NCI-H1694 treated with DMSO at 0.1 percent for 48 hours (cell line): ENCODE measurements at places on chromosomes 4 and X.

GRCh38 chr4:41512136-41512535, 25.8 kb upstream of the LIMCH1 start:
- DNase-seq, result no peak

DNA sequence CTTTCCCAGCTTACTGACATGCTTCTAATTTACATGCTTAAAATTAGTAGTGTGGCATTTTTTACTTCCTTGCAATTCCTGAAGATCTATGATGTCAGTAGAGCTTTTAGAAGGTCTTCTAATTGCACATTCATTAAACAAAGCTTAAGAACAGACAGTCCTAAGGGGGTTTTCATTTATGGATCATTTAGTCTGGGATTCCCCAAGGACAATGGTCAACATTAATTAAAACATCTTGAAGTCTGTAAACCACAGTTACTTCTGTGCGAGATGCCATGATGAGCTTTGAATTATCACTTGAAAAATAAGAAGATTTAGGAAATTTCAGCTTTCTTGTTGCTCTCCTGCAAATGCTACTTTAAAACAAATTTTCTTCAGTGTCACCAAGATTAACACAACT, 20.2 kb downstream of the ANXA3 start:
- no peak for DNase-seq

DNA sequence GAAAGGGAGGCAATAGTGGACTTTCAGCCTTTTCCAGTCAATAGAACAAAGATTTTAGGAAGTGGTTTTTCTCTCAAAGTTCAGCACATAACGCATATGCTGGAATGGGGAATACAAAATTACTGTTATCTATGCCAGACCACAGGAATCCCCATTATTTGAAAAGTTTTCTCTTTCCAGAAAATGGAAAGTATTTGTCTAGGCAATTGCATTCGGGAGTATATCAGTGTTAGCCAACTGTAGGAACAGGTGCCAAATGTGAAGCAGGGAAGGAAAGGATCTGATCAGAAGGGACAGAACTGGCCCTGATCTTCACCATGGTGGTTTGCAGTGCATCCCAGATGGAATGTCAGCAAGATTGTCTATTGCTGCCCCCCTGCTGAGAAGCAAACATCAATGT, 213.6 kb downstream of the CPE start:
- DNase-seq, result no peak

- no peak for DNase-seq
Measured at GRCh38 chr4:11900359-11900758, 471.7 kb upstream of the HS3ST1 start.

DNA sequence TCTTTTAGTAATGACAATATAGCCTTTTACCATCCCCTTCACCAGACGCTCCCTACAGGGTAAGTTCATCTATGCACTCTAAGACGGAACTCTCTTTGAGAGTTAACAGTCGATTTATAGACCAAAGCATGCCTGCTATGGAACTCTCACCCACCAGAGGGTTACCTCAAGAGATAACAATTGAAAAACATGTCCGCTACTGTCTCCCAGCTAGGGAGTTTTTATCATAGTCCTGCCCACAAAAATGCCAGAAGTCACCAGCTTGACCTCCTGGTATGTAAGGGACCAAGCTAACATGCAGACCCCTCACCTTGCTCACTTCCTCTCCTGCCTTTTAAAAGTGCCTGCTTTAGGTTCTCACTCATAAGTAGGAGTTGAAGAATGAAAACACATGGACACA, 16.7 kb upstream of the YTHDC1 start:
- DNase-seq, result no peak

GRCh38 chrX:107712231-107713202, 63.1 kb downstream of the TSC22D3 start:
- no peak for DNase-seq

DNA sequence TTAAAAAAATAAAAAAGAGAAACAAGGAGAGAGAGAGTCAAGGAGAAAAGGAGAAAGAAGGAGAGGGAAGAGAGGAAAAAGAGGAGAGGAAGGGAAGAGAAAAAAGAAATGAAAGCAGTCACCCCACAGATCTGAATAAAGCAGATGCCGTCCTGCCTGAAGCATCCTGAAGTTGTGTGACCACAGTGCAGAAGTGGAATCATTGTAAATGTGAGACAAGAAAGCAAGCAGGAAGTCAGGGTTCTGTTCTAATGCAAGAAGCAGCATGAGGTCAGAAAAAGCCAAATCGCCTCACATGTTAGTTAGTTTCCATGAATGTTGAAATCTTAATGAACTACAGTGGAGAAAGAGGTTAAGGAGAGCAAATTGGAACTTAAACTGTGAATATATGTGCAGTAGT, 692.5 kb downstream of the CENPC start:
- DNase-seq, result no peak

DNA sequence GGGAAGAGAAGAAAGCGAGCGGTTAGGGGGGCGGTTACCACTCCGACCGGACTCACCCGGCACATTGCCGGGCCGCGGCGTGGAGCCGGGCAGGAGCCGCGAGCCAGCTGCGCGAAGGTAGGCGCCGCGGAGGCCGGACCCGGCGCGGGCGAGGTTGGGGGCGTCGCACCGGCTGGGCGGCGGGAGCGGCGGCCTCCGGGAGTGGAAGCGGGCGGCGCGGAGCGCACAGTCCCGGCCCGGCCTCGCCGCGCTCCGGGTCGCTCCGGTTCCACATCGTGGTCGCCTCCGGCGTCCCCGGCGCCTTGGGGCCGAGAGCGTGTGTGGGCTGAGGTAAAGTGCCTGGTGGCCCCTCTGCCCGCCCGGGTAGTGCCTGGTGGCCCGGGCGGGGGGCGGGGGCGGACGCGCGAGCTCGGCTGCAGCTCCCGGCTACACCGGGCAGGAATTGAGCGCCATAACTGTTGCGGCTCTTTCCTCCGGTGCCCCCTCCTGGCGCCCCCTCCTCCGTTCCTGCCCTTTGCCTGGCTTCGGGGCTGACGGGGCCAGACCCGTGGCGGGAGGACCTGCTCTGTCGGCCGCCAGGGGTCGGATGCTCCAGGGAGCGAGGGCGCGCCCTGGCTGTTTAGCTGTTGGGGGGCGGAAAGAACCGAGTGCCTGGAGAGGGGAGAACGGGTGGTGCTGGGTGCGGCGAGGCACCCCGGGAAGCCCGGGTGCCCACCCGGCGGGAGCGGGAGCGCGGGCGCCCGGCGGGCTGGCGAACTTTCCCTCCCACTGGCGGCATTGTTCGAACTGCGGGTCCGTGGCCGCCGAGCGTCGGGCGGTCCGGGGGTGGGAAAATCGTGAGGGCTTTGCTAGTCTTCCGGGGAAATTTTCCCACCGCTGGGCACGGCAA, 626 bp downstream of the JADE3 start:
- DNase-seq, result peak; percentile 5

GRCh38 chr4:184427687-184428086, 46.7 kb downstream of the IRF2 start:
- DNase-seq, result no peak

- no peak for DNase-seq
Measured at GRCh38 chr4:117210551-117210950, 125.2 kb upstream of the TRAM1L1 start.

DNA sequence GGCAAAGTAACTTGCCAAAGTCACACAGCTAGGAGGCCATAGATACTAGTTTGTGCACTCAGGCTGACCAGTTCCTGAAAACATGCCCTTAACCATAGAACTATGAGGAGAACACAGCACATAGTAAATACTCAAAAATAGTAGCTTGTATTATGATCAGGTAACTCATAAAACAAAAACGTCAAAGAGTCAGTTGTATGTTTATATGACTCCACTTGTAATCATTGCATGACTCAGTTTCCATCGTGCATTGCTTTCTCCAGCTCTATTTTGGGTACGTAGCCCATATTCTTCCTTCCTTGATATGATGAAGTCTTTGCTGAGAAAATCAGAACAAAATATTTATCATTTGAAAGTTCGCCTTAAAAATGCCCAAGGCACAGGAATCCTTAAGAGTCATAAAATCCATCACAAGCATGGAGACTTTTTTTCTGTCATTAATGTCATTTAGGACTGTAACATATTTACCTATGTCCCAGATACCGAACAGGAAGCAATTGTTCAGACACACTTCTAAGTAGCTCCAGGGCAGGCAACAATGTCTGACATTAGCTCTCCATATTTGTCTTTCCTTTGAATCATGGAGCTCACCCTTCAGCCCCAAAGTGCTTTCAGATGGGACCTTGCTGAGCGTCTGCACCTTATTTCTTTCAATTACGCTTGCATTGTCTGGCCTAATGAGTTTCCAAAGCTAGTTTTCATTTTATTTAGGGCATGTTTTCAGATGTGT, 11.2 kb upstream of the MID1 start:
- no peak for DNase-seq

DNA sequence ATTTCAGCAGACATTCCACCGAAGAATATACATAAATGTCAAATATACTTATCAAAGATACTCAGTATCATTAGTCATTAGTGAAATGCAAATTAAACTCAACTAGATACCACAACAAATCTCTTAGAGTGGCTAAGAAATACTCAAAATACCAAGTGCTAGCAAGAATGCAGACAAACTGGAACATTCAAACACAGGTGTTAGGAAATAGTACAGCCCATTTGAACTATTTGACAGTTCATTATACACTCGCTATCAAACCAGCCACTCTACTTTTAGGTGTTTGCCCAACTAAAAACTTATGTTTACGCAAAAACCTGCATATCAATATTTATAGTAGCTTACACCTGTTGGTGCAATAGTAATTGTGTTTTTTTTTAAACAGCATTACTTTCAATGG, 8.8 kb downstream of the ADAM29 start:
- no peak for DNase-seq

DNA sequence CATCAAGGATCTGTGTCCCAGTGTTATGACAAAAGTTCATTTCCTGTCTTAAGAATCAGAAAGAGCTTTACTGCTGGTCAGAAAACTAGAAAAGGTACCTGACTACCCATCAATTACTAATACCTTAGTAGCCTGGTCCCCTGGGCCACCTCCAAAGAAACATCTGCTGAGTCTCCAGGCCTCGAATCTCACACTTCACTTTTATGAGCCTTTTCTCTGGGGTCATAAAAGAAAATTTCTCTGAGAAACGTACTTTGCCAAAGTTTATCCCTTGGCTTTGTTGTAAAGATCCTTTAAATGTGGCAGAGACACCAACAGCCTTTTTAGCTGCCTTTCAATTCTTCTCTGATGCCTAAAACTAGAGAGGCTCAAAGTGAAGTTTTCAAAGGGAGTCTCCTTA, 17.8 kb downstream of the GUCY1A1 start:
- no peak for DNase-seq

- peak; percentile 83 for DNase-seq
Measured at GRCh38 chr4:26583538-26583864, 383 bp upstream of the TBC1D19 start.

DNA sequence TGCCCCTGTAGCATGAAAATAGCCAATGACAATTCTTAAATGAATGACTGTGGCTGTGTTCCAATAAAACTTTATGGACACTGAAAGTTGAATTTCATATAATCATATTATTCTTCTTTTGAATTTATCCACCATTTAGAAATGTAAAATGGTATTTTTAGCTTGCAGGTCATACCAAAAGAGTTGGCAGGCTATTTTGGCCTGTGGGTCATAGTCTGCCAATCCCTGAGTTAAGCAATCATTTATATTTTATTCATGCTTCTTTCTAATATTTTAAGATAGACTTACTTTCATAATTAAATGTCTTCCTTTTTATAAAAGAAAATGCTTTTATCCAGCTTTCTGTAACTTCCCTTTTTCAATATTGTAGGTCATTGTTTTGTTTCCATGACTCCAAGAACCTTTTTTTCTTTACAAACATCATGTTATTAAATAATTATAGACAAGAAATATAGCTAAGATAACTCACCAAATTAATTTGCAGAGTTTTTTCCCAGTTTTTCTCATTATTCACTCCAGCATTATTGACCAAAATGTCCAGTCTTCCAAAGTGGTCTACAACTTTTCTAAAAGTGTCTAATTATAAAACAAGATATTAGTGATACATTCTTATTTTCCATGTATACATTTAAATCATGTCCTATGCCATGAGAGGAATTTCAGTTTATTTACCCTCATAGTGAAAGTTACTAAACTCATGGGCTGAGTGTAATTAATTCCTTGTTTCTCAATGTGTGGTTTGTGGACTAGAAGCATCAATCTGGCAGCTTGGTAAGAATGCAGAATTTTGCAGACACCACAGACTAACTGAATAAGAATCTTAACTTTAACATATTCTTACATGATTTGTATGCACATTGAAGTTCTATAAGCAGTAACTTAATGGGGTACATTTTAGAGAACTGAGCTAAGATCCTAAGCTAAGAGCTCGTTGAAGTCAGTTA, 4.5 kb downstream of the HPGD start:
- no peak for DNase-seq

- no peak for DNase-seq
Measured at GRCh38 chrX:39507034-39507433, 590.7 kb downstream of the BCOR start.

- no peak for DNase-seq
Measured at GRCh38 chr4:102543030-102543928, 42.1 kb downstream of the NFKB1 start.

- DNase-seq, result no peak
Measured at GRCh38 chrX:46626566-46626965, 53.0 kb downstream of the CHST7 start.

- peak; percentile 64 for DNase-seq
Measured at GRCh38 chr4:55345980-55346850, at the start of gene SRD5A3. SRD5A3 (plus strand) TSS chr4:55346242; CDS start chr4:55346337, 95 bp downstream.

GRCh38 chrX:69185141-69185540, 19.9 kb upstream of the PJA1 start:
- no peak for DNase-seq

- DNase-seq, result no peak
Measured at GRCh38 chr4:37679301-37679700, 6.9 kb downstream of the RELL1 start.

DNA sequence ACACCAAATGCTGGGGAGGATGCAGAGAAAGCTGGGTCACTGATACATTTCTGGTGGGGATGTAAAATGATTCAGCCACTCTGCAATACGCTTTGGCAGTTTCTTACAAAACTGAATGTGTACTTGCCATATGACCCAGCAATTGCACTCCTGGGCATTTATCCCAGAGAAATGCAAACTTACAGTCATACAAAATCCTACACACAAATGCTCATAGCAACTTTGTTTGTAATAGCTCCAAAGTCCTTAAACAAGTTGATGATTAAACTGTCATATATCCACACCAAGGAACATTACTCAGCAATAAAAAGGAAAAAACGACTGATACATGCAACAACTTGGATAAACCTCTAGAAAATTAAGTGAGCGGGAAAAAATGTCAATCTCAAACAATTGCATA, 12.3 kb downstream of the MID1 start:
- DNase-seq, result no peak

GRCh38 chr4:6228158-6229067, 28.1 kb upstream of the JAKMIP1 start:
- no peak for DNase-seq

- DNase-seq, result no peak
Measured at GRCh38 chrX:8027827-8028226, 100.6 kb upstream of the PNPLA4 start.

DNA sequence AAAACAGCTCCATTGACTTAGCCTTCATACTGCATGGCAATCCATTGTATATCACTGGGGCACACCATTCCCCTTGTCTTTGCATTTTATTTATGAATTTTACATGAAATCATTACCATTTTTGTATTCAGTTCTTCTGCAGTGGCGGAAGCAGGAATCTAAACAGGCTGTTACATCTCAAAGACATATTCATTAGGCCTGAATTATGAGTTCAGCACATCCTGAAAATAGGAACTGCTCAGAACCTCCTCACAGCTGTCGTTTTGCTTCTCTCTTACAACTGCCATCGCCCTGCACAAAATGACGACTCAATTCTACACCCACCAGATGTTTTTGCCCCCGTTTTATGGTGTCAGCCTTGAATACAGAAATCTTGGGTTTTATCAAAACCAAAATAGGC, 474.4 kb upstream of the MAGEB18 start:
- DNase-seq, result no peak

- peak; percentile 96 for DNase-seq
Measured at GRCh38 chr4:5912614-5913019, 19.7 kb upstream of the CRMP1 start.
